Stimulated activated CD8-positive, alpha-beta memory T cell treated with anti-CD3 and anti-CD28 coated beads, Interleukin-2, amount 100 ng/mL, for 48 hours (primary cell): ENCODE measurements at places on chromosomes 5 and 9.

DNA sequence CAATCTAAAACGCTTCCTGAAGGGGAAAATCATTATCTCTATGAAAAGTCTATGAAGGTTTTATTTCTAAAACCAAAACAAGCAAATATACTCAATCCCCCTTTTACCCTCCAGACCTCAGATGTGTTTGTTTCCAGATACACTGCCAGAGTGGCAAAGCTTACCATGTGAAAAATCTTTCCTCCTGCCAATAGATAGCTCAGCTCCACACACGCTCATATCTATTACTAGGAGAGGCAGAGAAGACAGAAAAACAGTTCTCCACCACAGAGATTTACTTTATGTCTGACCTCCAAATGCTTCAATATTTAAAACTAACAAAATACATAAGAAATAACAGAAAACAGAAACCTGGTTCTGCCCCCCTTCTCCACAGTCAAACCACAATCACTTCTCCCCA lies 7.0 kb downstream of the IRX2 start:
- DNase-seq, result no peak

DNA sequence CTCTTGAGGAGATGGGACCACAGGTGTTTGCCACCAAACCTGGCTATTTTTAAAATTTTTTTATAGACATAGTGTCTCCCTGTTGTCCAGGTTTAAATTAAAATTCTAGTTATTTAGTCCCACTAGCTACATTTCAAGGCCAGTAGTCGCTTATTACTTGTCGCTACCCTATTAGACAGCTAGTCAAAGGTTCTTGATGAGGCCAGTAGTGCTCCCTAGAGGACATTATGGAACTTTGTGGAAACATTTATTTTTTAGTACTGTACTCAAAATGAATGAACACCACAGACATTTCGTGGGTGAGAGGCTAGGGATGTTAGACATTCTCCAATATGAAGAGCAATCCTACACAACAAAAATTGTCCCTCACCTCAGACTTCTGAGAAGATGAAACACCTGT lies 14.4 kb upstream of the GRXCR2 start:
- no peak for DNase-seq

DNA sequence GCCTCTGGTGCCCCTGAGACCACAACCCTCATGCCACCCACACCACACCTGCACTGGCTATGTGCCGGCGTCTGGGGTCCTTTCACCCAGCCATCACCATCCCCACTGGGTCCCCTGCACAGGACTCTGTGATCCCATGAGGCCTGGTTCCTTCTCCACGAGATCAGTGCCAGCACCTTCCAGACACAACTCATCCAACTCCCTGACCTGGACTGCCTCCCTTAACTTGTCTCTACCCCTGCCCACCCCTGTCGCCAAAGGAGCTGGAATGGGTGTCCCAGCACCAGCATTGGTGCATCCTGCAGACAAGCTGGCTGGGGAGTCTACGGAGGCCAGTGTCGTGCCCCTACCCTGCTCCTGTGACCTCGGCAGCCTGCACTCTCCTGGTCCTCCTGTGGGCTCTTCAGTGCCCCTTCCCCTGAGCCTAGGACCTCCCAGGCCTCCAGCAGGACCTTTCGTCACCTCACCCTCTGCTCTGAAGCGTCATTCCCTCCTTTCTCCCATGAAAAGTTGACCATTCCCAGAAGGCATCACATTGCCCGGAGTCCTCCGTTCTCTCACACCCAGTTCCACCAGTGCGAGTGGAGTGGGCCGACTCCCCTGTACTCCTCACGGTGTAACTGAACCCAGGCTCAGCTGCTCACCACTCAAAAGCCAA lies 87.7 kb downstream of the NSUN2 start:
- no peak for DNase-seq

DNA sequence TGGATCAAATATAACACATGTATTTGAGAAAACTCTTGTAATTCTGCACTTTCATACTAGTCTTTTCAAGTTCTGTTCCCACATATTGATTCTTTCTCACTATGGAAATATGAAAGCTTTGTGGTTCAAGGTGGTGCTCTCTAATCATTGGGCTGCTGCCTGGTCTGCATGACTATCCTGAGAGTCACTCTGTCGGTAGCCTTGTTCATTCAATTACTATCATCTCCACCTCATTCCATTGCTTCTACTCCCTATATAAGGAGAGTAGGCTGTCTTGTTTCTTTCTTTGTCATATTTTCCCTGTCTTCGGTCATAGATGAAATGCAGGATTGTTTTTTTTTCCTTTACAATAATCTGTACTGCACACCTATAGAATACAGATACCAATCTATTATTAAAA lies 341.4 kb upstream of the ACTBL2 start:
- no peak for DNase-seq

GRCh38 chr5:38059876-38060275 lies 198.5 kb upstream of the EGFLAM start:
- DNase-seq, result no peak

DNA sequence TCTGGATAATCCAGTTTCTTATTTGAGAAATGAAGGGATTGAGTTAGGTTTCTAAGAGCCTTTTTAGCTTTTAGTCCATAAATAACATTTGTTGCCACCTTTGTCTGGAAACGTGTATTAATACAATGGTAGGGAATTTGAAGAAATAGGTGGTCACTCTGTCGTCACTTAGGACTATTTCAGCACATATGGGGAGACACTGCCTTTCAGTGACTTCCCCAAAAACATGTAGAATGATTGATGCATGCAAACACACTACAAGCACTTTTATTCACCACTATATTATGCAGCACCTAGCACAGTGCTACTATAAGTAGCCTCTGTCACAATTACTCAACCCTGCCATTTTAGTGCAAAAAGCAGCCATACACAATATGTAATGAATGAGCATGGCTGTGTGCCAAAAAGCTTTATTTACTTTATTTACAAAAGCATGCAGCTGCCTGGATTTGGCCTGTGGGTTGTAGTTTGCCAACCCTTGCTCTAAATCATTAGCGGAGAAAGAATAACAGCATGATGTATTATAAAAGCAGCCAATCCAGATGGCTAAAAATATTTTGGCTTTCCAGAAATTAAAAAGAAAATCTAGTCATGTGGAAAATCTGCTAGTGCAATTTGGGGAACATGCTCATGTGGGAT lies 154.2 kb upstream of the HMHB1 start:
- DNase-seq, result no peak

- DNase-seq, result no peak
Measured at GRCh38 chr5:159262472-159262858, 625 bp upstream of the UBLCP1 start.

GRCh38 chr5:110768138-110768860 lies 29.5 kb downstream of the SLC25A46 start:
- DNase-seq, result no peak

GRCh38 chr9:121640491-121641223 lies 10.8 kb upstream of the DAB2IP start:
- DNase-seq, result no peak

DNA sequence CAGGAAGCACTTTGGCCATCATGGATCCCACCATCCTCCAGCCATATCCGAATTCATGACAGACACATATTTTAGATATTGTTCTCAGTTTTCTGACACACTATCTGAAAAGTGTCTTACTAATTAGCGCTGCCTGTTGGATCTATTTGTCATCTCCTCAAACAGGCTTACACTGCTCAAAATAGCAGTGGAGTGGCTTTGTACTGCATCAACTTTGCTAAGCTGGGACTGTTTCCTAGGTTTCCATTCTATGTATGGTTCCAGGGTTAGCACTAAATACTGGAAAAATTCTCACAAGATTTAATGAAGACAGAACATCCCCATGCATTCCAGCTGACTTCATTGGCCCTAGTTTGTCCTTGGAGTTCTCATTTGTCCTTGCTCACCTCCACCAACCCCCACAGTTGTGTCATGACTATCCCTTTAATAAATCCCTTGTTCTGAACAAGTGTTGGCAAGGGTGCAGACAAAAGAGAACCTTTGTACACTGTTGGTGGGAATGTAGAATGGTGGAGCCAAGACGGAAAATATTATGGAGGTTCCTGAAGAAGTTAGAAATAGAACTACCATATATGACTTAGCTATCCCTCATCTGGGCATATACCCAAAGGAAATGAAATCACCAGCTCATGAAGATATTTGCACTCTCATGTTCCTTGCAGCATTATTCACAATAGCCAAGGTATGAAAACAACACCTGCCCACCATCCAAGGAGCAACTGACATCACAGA lies 136.5 kb upstream of the RAI14 start:
- DNase-seq, result no peak

- DNase-seq, result no peak
Measured at GRCh38 chr5:123965626-123966025, 453.6 kb downstream of the CSNK1G3 start.

DNA sequence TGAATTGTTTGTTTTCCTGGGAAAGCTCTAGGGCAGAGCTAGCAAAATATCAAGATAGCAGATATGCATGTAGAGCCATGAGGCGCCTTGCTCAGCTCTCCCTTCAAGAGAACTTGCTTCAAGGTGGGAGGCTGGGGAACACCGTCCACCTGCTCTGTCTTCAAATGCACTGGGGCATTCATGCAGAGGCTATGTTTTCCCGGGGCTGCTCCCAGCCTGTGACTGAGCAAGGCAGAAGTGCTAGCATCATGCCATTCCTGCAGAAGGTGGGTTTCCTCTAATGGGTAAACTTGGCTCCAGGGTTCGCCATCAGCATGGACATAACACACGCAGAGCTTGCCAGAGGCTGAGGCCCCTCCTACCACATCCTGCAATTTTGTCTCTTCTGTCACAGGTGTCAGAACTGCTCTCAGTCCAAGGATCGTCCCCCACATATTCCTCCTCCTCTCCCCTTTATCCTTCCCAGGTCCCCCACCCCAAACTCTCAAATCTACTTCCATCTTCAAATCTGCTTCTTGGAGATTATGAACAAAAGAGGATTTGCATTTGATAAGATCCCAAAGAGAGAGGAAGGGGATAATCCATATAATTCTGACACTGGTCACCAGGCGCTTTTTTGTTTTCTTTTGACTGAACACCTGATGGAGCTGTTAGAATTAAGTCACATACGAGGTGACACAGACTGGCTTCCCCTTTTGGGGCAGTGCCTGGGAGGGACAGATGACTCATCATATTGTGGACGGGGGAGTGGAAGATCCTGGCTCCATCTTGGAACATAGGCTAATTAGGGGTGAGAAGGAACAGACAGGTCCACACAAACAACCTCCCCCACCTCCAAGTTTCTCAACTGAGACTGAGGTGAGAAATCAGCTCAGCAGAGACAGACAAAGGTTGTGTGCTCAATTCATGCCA lies 85.0 kb upstream of the TAF11L2 start:
- no peak for DNase-seq

DNA sequence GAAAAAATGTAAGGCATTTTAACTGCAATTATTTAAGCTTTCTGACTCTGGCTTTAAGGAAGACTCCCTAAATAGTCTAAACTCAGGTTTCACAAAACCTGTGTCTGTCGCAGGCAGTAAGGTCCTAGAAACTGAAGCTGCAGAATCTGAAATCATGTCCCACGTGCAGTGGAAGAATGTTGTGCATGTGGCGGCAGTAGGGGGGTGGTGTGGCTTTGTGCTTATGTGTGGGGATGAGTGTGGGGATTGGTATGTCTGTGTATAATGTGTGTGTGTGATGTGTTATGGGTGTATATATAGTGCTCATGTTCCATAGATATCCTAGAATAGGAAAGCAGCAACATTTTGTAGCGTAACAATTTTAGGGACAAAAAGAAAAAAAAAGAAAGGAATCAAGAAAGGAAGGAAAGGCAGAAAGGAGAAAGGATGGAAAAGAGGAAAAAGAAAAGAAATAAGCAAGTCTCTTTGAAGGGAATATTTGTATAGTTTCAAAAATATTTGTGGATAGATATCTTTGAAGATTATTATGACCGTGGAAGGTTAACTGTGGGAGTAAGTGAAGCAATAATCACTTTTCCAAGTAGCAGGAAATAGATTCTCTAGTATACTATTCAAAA lies 6.6 kb downstream of the ANKDD1B start:
- no peak for DNase-seq

- no peak for DNase-seq
Measured at GRCh38 chr5:107325866-107326265, 344.9 kb downstream of the EFNA5 start.

DNA sequence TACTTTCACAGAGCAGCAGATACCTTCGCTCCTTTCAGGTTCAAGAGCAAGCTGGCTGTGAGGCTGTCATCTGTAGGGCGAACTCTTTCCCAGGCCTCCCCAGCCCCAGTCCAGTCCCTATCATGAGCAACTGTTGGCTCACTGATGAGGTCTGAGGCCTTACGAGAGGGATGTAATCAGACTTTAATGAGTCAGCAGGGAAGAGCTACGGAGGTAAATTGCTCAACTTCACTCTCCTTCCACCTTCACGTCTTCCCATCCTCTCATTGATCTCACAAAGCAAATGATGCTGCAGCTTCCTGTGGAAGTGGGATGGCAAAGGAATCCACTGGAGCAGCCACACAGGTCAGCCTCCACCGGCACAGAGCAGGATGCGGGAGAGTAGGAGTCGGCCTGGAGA lies 130.7 kb upstream of the TBCA start:
- DNase-seq, result no peak

GRCh38 chr9:794386-794785 lies 47.1 kb upstream of the DMRT1 start:
- DNase-seq, result no peak

DNA sequence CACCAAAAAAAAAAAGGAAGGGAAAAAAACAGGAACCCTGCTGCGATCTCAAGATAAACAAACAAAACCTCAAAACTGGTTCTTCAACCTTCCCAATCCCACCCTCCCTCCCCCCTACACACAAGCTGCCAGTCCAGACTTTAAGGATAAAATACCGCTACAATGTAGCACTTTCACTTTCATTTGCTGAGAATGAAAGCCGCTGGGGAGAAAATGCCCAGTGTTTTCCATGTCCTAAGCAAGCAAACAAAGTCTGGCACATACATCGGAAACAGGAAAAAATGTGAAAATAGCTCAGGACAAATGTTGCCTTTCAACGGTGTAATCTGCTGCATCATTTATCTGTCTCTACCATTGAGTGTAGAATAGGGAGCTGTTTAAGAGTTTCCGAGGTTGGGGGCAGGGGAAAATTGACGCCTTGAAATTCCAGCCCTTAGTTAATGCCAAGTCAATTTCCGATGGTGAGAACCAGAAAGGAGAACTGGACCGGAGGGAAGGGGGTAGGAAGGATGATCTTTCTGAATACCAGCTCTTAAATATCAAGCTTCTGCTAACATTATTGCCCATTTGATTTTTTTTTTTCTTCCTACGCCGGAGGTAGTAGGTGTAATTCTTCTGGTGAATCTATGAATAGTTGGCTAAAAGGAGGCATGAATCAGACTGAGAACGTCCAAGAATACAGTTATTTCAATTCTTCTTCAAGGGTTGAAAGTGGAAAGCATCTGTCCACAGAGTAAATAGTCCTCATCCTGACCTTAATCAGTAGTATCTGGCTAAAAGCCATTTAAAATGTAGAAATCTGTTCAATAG lies 1.2 kb upstream of the ADAMTS6 start:
- no peak for DNase-seq

- no peak for DNase-seq
Measured at GRCh38 chr5:144405991-144406390, 235.3 kb downstream of the KCTD16 start.

- DNase-seq, result no peak
Measured at GRCh38 chr5:150766251-150766650, 7.4 kb upstream of the DCTN4 start.

DNA sequence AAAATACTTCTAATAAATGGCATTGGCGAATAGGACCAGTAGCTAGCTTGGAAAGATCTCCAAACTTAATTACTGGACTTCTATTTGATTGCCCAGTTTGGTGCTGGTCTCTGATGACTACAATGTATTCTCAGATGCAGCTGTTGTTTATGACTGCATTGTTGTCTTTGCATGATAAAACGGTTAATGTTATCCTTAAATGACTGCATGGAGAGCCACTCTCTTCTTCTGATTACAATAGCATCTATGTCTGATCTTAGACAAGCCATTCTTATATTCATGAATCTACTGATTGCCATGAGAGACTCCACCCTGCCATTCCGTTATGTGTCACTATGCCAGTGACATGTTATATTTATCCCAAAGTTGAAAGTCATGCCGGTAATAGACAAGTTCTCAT lies 42.9 kb upstream of the ERBIN start:
- no peak for DNase-seq
